ENCODE measurements at places on chromosomes 11 and 22.

GRCh38 chr11:2825261-2825888 lies 60.2 kb downstream of the CDKN1C start:
- DNase-seq: no peak

- no peak for DNase-seq
These were observed 84.5 kb upstream of the RASSF10 start for GRCh38 chr11:12924650-12925049.

DNA sequence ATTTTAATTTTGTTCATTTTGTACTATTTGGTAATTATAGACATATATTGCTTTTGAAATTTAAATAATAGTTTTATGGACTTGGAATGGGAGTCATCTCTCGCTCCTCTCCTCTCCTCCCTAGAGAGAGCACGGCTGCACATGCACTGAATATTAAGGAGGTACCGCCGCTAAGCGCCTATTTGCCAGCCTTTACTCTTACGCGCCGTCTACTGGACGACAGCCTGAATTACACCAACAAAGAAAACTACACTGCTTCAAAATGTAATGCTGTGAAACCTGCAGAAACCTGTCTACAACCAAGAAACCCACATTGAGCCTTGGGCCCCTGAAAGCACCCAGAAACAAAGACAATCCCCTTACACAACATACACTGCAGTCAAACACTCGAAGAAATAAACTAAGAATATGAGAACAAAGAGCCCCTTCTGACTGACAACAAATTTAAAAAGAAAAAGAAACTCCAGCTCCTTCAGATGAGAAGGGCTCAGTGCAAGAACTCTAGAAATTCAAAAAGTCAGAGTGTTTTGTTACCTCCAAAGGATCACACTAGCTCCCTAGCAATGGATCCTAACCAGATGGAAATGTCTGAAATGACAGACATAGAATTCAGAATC lies 737.2 kb downstream of the LRRC4C start:
- DNase-seq: no peak

GRCh38 chr22:34414467-34415440 lies 494.5 kb upstream of the LARGE1 start:
- no peak for DNase-seq

DNA sequence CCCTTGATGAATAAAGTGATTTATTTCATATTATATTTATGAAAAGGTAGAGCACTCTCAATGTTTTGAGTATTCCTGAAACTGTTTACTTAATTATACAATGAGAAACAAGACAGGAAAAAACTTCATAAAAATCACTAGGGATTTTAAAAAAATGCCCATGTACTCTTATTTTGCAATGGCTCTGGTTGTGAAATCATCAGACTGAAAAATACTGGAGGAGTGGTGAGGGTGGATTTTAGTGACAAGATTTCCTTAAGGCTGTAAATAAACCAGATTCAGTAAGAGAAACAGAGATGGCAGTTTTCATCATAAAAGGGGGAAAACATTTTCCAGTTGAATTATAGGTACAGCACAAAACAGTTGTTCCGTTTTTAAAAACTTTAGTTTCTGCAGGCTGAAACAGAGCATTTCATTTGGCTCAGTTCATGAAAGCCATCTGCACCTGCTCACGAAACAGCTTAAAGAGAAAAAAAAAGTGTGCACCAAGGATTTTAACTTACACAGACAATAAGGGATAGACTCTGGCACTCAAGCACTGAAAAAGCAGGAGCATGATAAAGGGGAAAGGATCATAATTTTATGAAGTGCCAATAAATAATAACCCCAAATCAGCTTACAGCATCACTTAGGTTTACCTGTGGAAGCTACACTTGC lies 100.7 kb downstream of the MAML2 start:
- no peak for DNase-seq

- no peak for DNase-seq
These were observed 648 bp downstream of the PAFAH1B2 start for GRCh38 chr11:117144477-117145392.

- no peak for DNase-seq
These were observed 13.0 kb upstream of the VPS37C start for GRCh38 chr11:61174273-61174672.

DNA sequence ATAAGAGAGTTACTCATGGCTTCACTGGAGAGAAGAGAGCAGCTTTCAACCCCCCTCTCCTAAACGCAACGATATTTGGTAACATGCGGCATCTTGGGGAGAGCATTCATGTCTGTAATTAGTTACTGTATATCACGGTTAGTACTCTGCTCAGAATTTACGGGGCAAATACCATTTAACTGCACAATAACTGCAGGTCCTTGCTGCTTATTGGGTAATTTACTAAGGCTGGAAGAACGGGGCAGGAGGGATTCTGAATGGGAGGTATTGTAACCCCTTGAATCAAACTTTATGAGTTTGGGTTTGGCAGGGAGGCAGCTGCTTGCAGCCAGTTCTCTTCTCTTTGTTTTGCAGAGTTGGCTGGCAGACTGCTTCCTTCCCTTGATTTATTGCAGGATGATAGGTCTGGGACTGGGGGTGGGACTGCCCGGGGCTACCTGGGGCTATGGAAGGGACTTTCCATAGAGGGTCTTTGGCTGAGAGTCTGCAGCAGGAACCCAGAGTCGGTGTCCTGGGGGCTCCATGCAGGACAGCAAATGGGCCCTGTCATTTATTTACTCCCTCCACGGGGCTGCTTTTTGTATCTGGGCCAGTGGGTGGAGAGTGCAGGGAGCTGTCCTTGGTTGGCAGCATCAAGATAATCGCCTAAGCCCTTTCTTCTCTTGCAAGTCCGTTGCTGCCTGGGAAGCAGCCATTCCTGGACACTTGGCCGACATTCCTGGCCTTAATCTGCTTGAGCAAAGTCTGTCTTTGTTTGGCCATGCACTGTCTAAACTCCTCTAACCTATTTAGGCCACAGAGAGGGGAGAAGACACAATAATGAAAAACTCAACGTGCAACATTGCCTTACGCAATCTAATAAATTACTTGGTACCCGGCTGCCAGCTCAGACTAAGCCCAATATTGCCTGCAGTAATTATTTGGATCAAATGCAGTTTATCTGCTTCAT lies 188.9 kb downstream of the ST3GAL4 start:
- no peak for DNase-seq

- DNase-seq: no peak
These were observed 8.8 kb downstream of the HSPA8 start for GRCh38 chr11:123052901-123053721.

- DNase-seq: no peak
These were observed 2082.7 kb upstream of the RAG2 start for GRCh38 chr11:38680746-38681145.

DNA sequence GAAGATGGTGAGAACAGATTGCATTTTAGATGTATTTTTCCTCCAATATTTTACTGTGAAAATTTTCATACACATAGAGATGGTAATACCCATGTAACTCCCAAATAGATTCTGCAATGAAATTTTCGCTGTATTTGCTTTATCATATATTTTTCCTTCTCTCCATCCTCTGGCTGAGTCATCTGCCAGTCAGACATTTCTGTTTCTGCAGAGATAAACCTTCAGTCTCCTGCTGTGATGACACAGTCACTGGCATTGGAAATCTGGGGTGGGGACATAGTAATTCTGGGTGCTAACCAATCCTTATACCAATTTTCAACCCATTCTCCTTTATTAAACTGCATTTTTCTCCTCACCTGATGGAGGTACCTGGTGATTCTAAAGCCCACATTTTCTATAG lies 33.7 kb downstream of the SVIP start:
- no peak for DNase-seq

- DNase-seq: no peak
These were observed 57.1 kb upstream of the TIMP3 start for GRCh38 chr22:32744176-32744959.

- DNase-seq: no peak
These were observed 36.3 kb upstream of the SHISAL1 start for GRCh38 chr22:44348971-44349560.

DNA sequence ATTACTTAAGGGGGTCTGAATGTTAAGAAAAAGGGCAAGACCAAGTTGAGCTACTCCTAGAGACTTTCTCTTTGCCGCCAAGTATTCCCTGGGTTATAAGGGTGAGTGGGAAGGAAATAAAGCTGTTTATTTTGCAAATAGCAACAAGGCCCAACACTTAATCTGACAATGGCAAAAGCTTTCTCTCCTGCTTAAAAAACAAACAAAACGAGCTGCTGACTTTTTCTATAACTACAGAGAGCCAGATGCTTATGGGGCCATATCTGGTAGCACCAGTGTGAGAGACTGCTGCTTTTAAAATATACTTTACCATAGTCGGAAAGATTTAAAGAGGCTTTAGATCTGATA lies 2.3 kb upstream of the KDM2A start:
- DNase-seq: no peak

- no peak for DNase-seq
These were observed 12.7 kb downstream of the TRMU start for GRCh38 chr22:46348099-46348695.

DNA sequence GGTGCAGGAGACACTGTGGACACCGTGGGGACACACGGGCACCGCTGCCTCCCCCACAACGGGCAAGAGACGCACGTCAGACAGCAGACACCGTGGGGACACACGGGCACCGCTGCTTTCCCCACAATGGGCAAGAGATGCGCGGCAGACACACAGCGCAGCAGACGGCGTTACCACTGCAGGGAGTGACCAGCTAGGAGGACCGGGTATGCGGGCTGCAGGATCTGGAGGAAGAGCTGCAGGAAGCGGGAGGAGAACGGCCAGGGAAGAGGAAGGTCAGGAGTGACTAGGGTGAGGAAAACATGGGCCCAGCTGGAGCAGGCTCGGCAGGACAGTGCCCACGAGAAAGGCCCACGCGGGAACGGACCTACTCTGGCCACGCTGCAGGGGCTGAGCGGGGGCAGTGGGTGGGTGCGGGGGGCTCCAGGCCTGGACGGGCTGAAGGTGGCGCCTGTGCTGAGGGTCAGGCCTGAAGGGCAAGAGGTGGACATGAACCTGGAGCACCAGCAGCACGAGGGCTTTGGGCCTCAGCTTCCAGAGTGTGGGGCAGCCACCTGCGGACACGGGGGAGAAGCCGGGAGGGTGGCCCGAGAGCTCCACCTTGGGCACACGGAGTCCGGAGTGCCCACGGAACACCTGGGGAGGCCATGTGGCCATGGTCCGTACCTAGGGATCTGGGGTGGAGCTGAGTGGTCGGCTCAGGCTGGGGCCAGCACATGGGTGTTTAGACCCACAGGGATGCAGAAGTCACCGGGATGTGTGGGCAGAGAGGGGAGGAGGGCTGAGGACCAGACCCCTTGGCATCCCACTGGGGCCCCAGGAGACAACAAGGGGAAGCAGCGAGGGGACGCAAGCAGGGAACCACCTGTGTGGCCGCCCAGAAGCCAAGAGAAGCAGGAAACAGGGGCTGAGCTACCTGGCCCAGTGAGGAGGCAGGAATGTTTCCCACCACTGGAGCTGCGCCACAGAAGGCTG lies 16.5 kb downstream of the TOLLIP start:
- no peak for DNase-seq

GRCh38 chr11:35845860-35846259 lies 98.0 kb upstream of the LDLRAD3 start:
- no peak for DNase-seq

DNA sequence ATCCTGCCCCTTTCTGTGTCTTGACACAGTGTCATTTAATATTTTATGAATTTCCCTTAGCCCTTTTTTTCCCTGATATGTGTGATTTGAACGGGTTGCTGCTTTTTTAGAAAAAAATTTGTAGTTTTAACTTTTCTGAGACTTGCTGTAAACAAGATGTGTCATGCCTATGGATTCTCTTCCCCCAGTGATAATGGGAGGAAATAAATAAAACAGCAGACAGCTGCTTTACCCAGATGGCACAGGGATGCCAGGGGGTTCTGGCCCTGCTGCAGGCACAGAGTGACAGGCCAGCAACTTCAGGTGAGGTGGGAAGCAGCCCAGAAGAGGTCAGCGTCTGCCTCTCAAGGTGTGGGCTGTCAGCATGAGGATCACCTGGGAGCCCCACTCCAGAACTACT lies 266.9 kb downstream of the KIRREL3 start:
- DNase-seq: no peak

GRCh38 chr11:115981104-115981481 lies 476.9 kb upstream of the CADM1 start:
- DNase-seq: no peak

GRCh38 chr22:21443735-21444421 lies 23.3 kb upstream of the TMEM191C start:
- DNase-seq: no peak

DNA sequence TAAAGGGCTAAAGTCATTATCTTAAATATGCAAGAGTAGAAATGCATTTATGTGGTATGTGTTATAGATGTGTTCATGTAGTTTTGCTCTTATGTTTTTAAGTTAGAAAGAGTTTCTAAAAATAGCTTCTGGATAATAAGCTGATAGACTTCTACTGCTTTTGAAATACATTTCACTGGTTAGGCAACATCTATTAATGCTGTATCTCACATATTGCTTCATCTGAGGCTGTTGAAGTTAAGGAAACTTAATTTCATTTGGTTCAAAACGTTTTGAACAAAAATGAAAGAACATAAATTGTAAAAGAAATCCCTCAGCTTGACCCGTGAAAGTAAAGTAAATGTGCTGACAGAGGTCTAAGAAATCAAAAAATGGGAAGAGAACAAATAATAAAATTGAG lies 164.0 kb upstream of the CTSC start:
- no peak for DNase-seq

DNA sequence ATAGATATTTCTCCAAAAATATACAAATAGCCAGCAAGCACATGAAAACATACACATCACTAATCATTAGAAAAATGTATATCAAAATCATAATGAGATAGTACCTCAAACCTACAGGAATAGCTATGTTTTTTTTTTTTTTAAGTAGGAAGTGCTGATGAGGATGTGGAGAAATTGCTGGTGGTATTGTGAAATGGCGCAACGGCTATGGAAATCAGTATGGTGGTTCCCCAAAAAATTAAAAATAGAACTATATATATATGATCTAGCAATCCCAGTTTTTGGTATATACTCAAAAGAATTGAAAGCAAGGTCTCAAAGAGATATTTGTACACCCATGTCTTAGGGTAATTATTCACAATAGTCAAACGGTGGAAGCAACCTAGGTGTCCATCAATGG lies 46.0 kb upstream of the HIPK3 start:
- no peak for DNase-seq

DNA sequence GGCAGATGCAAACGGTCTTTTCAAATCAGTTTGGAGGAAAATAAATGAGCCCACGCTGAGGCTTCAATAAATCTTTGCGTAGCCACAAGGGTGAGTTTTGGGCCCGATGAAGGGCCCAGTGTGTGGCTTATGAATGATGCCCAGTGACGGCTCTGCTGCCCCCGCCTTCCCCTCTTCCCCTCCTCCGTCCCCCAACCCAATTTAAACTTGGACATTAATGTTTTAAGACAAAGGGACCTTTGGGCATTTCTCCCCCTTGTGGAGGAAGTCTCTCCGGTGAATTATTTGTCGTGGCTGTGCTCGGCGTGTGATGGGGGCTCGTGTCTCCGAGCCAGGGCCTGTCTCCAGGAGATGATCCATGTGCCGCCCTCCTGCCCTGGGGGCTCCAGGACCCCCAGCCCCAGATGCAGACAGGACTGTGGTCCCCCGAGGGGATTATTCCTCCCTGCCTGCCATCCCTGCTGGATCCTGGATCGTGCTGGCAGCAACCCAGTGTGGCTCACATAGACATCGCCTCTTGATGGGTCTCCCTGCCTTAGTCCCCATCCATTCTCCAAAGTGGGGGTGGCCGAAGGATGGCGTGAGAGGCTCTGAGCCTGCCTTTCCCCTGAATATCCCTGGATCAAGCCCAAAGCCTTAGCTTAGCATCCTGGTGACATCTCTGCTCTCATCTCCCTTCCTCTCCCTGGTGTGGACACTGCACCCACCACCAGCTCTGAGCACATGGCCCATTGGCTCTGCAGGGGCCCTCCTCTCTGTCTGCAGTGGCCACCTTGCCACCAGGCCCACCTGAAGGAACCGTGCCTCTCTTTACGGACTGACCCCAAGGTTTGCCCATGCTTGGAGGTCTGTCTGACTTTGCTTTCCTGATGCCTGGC lies 56.4 kb downstream of the SMIM38 start:
- no peak for DNase-seq

Measured in cortex of kidney (tissue), 1 donor.